ENCODE measurements at places on chromosomes 2 and 18. TPM values are rescaled to one million over a fixed set of nuclear protein-coding genes. Genes with fewer than 3 reads are reported as not detected.

OTOF gene
- total RNA-seq: under 0.01 TPM

CSRNP3 gene
- 2.1 TPM for total RNA-seq

LRRFIP1 gene
- total RNA-seq: 68.3 TPM

IL1A gene
- not detected for total RNA-seq

SDC1 gene
- 9.6 TPM for total RNA-seq

All from smooth muscle cell of the coronary artery (primary cell).